ENCODE measurements at places on chromosomes 7 and 10. TPM values are rescaled to one million over a fixed set of nuclear protein-coding genes. Genes with fewer than 3 reads are reported as not detected.

DNA sequence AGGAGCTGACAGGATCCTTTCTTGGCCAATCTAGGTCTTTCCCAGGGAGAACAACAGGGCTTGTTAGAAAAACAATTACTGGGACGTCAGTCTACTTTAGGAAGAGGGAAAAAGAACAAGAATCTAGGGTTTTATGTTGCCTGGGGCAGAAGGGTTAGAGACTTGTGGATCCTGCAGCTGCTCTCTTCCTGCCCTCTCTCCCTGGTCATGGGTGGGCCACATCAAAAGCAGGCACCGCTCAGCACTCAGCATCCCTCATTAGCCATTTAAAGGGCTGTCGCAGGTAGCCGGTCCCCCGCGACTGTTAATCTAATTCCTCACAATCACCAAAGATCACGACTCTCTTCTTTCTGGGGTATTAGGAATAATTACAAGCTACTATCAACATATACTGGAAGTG is 631.9 kb downstream of the CALN1 start:
- no peak for DNase-seq

GRCh38 chr10:133199992-133200611 is 29.9 kb upstream of the UTF1 start:
- DNase-seq, result no peak

GRCh38 chr10:99172950-99173349 is 62.7 kb downstream of the HPSE2 start:
- DNase-seq, result no peak

DNA sequence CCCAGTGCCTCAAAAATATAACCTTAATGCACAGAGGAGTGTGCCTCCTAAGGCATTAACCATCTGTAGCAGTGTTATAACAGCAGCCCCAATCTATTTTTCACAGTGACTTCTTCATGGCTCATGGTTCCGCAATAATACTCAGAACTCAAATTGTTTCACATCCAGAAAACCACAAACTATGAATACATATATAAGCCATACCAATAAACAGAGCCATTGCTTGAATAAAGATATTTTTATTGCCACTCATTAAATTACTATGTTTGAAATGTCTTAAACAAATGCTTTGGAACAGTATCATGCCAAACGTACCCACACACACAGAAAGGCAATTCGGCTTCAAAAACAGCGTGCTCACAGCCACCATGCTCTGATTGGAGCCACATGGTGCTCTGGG is 629.3 kb upstream of the NRP1 start:
- no peak for DNase-seq

DNA sequence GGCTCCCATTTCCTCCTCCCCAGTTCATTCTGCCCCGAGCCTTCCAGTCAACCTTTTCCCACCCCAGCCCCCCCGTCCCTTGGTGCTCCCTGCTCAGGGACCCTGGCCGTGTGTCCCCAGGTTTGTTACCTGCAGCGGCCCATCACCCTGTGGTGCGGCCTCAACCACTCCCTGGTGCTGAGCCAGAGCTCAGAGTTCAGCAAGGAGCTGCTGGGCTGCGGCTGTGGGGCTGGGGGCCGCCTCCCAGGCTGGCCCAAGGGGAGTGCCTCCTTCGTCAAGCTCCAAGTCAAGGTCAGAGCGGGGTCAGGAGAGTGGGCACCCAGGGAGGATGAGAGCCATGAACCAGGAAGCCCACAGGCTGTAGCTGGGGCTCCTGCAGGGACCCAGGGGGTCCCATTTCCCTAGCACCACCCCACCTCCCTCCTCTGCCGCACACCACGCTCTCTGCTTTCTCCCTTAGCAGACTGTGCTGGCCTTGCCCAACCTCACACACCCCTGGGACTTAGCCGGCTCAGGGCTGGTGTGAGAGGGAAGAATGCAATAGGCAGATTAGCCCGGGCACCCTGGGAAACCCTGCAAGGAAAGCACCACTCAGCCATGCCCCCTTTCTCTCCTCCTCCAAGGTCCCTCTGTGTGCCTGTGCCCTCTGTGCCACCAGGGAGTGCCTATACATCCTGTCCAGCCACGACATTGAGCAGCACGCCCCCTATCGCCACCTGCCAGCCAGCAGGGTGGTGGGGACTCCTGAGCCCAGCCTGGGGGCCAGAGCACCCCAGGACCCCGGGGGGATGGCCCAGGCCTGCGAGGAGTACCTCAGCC is 2.0 kb upstream of the PCOLCE start:
- DNase-seq, result no peak

DNA sequence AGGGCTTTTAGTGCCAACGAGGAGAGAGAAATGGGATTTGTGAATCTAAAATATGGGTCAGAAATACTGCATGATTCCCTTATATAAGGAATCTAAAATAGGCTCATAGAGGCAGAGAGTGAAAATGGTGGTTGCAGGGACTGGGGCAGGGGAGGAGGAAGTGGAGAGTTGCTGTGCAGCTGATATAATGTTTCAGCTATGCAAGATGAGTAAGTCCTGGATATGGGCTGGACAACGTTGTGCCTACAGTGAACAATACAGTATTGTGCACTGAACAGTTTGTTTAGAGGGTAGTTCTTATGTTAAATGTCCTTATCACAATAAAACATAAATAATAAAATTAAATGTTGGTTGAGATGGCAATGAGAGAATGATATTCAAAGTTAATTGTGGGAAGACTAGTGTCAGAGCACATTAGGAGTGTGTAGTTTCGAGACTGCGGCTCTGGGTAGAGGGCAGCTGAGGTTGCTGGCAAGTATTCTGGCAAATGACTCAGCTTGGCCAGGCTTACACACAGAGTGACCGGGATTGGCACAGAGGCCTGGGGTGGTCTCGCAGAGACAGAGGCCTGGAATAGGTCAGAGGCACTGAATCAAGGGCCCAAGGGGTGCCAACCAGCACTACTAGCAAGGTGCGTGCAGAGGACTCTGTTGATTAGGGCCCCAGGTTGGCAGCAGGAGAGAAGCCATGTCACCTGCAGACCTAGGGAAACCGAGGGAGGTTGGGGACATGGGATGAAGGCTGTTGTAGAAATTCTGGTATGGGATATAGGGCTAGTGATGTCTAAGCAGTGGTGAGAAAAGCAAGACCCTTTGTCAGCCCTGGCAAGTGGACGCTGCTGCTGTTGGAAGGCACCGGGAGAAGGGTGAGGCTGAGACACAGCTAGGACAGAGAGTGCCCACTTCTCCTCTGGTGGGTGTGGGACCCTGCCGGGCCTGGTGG is 2.8 kb upstream of the DEPP1 start:
- DNase-seq, result no peak

- DNase-seq, result no peak
Observed at GRCh38 chr7:102132209-102132752, 154.4 kb upstream of the SH2B2 start.

GRCh38 chr7:27418541-27418940 is 175.9 kb downstream of the EVX1 start:
- DNase-seq, result no peak

DNA sequence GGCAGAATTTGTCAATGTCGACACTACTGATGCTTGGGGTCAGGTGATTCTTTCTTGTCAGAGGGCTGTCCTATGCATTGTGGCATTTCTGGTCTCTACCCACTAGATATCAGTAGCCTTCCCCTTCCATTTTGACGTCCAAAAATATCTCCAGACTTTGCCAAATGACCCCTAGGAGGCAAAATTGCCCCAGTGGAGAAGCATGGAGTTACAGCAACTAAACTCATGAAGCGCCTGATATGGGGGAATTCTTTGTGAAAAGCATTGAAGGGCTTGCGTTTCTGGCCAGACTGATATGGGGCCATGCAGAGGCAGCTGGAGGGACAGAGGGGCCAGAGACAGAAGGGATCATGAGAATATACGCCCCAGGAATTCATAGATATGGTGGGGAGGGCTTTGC is 43.6 kb downstream of the ADRB1 start:
- DNase-seq, result no peak

GRCh38 chr7:148264933-148265557 is 325.5 kb upstream of the C7orf33 start:
- no peak for DNase-seq

- no peak for DNase-seq
Observed at GRCh38 chr7:27901028-27901760, 161.2 kb downstream of the TAX1BP1 start.

DNA sequence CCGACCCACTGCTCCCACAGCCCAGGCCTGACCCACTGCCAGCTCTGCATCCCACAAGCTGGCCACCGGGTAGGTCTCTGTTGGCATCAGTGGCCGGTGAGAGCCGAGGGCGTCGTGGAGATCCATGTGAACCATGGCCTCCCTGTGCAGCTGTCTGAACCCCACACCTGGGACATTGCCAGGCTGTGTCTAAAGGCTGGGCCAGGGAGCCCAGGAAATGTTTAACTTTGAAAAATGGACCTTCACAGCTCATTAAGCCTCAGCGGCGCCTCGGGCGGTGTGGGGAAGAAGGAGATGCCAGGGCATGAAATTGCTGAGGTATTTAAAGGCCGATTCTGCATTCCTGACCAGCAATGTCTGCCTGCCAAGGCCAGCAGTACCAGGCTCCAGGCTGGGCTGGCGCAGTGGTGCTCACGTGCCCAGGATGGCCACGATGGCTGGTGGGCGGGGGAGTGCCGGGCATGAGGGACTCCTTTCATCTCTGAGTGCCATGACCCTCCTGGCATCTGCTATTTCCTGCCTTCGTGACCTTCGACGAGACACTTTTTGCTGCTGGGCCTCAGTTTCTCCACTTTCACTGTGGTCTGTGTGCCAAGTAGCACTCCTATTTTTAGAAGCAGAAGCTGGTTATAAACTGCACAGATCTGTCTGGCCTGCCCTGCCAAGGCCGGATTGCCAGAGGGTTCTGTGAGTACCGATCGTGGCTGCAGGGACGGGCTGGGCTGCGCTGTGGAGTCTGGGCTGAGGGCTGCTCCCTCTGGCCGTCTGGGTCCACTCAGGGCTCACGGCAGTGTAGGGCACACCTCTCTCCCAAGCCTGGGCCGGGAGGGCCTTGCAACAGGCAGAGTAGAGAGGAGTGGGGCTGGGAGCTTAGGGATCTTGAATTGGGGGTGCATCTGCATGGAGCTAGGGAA is 21.8 kb downstream of the ELFN1 start:
- DNase-seq, result peak; percentile 23

- no peak for DNase-seq
Observed at GRCh38 chr10:119595134-119595675, 1.6 kb downstream of the TIAL1 start.

DNA sequence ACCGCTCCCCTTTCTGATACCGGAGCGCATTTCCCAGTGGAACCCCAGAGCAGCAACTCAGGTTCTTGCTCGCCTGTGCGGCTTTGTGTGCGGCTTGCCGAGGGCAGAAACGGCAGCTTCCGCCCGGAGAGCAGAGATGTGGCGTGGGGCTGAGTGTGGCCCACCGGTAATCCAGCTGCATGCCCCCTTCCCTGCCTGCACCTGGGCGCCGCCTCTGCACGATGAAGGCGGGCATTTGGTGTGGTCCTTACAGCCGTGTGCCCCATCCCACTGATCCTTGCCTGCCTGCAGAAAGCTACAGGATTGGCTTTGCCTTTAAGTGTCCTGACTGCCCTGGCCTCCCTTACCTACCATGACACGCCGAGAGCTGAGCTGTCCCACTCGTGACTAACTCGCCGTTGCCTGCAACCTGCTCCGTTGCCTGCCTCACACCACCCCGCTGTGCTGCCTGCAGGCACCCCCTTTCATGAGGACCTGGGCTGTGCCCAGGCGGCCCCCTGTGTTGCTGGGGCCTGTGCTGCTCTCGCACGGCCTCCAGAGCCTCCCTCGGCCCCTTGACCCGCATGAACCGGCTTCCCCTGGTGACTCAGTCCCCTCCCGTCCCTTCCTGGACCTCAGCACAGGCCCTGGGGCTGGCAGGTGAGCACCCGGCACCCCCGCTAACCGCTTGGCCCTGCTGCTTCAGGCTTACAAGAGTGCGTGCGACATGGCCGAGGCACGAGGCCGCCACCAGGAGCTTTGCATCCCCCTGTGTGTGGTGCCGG is 48.0 kb downstream of the PITRM1 start:
- DNase-seq, result no peak

GRCh38 chr10:14144451-14144850 is 186.3 kb downstream of the FRMD4A start:
- no peak for DNase-seq

GRCh38 chr7:141884539-141885225 is 31.5 kb upstream of the OR9A4 start:
- DNase-seq, result no peak

GRCh38 chr10:75297021-75297599 is 61.4 kb upstream of the COMTD1 start:
- DNase-seq, result no peak

GRCh38 chr10:64732372-64732957 is 1211.3 kb downstream of the REEP3 start:
- DNase-seq, result no peak

DNA sequence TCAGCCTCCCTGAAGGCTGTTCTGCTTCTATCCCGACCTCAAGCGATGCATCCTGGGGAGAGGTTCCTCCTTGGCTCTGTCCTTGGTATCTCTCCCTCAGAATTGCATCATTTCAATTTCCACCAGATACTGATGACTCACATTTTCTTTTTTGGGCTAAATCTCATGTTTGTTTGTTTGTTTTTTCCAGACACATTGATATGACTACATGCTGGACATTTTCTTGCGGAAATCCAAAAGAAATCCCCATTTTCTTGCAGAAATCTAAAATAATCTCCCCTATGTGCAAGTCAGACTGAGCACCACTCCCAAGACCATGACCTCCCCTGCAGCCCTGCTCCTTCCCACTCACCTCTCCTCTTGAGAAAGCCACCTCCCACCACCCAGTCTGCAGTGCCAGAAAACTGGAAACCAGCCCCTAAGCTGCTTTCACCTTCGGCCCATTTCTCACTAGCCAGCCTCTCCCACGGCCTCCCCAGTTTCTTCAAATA is 260.2 kb upstream of the PRKCQ start:
- no peak for DNase-seq

GRCh38 chr7:44212018-44212417 is 11.2 kb downstream of the YKT6 start:
- no peak for DNase-seq

GRCh38 chr10:18368273-18368672 is 228.0 kb downstream of the CACNB2 start:
- DNase-seq, result no peak

SLC16A12 gene
- total RNA-seq, result 0.72 TPM

RARRES2 gene
- total RNA-seq, result 433 TPM

IFIT1B gene
- total RNA-seq, result not detected

NUPR2 gene
- not detected for total RNA-seq

Data from omental fat pad (tissue), 4 donors.